ENCODE measurements at places on chromosomes 2 and 18.

DNA sequence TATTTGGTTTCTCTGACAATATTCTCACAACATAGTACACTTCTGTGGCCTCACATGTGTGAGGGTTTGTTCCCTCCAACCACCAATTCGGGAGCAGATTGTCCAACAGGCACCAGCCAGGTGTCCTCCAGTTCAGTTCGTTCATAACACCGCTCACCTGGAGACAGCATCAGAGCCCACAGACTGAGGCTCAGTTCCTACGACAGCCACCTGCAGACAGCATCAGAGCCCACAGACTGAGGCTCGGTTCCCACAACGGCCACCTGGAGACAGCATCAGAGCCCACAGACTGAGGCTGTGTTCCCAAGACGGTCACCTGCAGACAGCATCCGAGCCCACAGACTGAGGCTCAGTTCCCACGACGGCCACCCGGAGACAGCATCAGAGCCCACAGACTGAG lies 58.2 kb upstream of the SNTG2 start:
- no peak for DNase-seq

DNA sequence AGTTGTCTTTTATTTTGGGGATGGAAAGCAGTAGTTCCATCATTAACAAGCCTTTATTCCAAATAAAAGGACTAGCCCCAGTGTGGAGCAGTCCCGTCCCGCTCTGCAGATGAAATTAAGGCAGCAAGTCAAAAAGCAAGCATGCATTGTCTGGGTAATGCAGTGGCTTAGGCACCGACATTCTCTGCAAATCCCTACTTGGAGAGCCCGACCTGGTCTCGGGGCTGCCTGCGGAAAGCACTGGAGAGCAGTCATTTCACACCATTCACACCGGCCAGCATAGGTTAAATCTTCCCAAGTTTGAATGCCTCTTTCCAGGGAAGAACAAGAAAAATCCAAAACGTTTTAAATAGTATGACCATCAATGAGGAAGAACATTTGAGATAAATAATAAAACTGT lies 24.4 kb upstream of the RAB12 start:
- DNase-seq, result no peak

DNA sequence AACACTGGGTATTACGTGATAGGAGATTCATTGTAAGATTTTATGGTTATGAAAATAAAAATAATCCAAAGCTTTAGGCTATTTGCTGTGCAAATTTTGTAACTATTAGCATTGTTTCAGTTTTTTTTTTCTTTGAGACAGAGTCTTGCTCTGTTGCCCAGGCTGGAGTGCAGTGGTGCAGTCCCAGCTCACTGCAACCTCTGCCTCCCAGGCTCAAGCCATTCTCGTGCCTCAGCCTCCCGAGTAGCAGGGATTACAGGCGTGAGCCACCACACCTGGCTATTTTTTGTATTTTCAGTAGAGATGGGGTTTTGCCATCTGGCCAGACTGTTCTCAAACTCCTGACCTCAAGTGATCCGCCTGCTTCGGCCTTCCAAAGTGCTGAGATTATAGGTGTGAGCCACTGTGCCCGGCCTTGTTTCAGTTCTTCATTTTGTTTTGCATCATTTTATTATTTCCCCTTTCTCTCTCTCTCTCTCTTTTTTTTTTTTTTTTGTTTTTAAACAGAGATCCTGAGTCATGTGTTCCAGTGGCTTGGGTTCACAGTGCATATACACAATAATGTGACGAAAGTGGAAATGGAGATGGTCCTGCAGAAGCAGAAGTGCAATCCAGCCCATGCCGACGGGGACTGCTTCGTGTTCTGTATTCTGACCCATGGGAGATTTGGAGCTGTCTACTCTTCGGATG lies 25.8 kb downstream of the CASP10 start:
- DNase-seq, result no peak

GRCh38 chr2:211329421-211329820 lies 773.0 kb downstream of the CPS1 start:
- no peak for DNase-seq

DNA sequence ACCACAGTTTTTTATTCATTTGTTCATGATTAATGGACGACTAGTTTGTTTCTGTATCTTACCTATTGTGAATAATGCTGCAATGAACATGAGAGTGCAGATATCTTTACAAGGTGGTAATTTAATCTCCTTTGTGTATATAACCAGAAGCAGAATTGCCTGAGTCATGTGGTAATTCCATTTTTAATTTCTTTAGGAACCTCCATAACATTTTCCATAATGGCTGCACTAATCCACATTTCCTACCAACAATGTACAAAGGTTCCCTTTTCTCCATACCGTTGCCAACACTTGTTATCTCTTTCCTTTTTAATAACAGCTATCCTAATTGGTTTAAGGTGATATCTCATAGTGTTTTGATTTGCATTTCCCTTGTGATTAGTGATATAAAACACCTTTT lies 36.5 kb downstream of the NCOA1 start:
- DNase-seq, result no peak

- DNase-seq, result no peak
Measured at GRCh38 chr2:39701137-39701536, 35.4 kb downstream of the TMEM178A start.

GRCh38 chr18:9827793-9828505 lies 57.8 kb upstream of the TXNDC2 start:
- DNase-seq, result no peak

GRCh38 chr2:241036397-241036963 lies 38.1 kb downstream of the SNED1 start:
- DNase-seq, result no peak

DNA sequence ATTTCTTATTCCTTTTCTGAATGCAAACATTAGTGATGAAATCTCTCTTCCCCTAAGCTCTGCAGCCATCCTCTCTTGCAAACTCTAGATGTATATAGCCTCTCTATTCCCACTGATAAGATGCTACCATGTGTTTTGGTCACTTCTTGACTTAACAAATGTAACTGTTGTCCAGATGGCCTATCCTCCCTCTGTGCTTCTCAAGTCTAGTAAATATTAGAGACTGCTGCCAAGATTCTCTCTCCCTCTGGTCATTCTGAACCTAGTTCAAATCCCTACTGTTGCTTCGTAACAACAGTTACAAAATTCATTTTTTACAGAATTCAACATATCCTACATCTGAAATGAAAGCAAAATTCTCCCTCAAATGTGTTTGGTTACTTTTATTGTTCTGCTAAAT lies 156.6 kb downstream of the TXNL1 start:
- no peak for DNase-seq

DNA sequence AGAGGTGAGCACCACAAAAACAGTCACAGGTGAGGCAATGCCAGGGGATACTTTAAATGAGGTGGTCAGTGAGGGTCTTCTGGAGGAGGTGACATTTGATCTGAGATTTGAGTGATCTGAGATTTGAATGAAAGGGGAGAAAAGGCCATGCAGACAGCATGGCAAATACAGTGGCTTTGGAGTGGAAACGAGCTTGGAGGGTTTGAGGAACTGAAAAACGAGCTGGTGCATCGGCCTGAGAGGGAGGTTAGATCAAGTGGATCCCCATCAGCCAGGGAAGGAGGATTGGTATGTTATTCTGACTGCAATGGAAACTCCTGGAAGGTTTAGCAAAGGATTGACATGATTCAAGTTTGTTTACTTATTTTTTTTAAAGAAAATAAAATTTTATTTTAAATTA lies 245.1 kb downstream of the KCNS3 start:
- DNase-seq, result no peak

DNA sequence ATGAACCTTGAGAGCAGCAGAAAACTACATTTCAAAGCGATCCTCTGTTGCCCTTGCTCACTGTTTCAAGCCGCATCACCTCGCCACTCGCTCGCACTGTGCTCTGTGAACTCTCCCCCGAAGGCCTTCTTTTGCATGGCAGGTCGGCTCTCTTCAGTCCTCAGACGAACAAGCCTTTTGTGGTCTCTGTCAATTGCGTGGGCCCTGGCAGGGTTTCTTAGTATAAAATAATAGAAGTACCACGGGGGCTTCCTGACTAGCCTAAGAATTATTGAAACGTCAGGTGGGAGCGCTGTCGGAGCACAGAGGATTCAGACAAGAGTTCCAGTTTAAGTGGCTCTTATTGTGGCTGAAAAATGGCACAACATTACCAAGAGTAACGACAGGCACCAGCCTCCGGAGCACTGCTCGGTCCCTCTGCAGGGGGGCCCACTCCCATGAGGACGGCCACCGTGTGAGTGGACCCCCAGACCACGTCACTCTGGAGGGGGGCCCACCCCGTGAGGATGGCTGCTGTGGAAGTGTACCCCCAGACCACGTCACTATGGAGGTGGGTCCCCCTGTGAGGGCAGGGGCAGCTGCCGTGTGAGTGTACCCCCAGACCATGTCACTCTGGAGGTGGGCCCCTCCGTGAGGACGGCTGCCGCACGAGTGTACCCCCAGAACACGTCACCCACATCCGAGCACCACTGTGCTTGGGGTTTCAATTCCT lies 237.7 kb downstream of the HDAC4 start:
- peak; percentile 22 for DNase-seq

DNA sequence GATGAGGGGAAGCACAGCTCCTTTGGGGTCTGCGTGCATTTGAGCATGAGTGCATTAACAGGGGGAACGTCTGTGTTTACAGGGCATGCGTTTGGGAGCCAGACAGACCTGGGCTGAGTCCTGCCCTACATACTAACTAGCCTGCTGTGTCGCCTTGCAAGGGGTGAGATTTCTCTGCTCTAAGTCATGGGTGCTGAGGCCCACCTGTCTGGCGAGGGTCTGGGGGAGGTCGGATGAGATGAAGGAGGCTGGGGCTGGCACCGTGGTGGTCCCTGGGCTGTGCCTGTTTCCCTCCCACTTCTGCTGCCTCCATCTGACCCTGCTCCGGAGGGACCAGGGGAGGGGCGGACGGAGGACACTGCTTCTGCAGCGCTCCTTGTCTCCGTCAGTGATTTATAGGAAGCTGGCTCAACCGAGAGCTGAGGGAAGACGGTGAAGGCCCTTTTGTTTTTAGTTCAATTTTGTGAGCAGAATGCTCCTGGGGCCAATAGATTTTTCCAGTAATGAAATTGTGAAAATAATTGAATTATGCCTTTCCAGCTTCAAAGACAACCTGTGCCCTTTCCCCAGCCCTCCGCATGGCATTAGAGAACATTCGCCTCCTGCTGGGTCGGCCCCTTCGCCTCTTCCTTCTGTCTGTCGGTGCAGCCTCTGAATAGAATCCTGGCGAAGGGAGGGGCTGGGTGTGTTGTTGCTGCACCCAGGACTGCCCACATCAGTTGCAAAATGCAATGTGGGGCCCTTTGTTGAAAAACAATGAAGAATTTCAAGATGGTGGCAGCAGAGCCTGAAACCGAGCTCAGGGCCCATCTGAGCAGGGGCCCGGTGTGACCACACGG lies 49.7 kb downstream of the RRM2 start:
- DNase-seq, result no peak

- no peak for DNase-seq
Measured at GRCh38 chr18:13265911-13266217, 47.3 kb downstream of the LDLRAD4 start.

DNA sequence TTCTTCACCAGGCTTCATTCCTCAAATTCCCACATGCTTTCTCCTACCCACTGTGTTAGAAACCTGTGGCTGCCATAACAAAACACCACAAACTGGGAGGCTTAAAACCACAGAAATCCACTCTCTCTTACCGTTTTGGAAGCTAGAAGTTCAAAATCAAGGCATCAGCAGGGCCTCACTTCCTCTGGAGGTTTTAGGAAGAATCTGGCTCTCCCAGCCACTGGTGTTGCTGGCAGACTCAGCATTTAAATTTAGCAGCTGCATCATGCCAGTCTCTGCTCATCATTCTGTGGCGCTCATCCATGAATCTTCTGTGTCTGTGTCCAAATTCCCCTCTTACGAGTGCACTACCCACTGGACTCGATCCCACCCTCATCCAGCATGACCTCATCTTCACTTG lies 248.5 kb downstream of the ZNF516 start:
- no peak for DNase-seq

DNA sequence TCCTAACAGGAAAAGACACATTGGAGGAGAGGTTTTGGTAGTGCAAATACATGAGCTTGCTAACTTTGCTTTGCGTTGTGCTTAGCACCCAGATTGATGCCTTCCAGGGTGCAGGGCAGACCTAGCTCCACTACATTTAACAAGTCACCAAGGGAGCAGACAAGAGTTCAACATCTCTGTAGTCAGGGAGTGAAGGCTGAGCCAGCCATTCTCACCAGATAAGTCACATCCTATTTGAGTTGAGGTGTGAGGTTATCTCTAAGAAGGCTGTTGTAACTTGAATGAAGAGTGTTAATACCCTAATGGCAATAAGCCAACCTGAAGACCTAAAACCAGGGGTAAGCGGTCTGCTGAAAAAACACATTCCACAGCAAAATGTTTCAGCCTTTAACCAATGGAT lies 69.6 kb upstream of the DSEL start:
- no peak for DNase-seq

DNA sequence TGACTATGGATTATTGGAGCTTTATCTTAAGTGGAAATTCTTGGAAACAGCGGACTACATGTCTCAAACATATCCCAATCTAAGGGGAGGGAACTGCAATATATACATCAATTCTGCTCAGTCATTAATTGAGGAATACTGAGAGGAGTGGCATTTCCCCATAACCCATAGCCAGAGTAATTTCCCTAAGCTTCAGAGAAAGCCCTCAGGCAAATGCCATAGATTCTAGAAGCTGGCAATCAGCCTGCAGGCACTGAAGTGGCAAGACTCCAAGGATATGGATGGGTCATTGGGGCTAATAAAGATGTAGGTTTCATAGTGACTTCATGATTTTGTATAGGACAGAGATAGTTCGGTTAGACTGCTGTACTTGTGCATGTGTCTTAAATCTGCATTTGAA lies 1960.5 kb upstream of the PIK3C3 start:
- no peak for DNase-seq

- DNase-seq, result no peak
Measured at GRCh38 chr2:1651121-1652033, 92.9 kb downstream of the PXDN start.

DNA sequence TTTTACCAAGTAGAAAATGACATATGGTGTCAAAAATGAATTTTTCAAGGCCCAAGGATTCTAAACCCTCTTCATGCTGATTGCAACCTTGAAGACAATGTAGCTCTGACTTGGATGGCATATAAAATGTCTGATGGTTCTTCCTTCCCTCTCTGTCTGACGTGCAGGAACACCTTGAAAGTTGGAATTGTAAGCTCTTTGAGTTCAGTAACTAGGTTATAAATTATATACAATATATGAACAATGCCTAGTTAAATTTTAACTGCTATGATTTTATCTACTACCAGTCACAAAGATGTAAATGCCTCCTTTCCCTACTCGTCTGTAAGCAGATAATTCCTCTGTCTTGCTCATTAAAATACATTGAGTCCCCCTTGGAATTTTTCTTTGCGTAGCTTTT lies 89.5 kb upstream of the TMEM17 start:
- no peak for DNase-seq

- DNase-seq, result no peak
Measured at GRCh38 chr2:6876309-6876708, 1.3 kb upstream of the RSAD2 start.

GRCh38 chr18:9925369-9925768 lies 11.6 kb downstream of the VAPA start:
- no peak for DNase-seq

GRCh38 chr2:68643011-68643873 lies at the start of gene PROKR1:
Gene PROKR1 (plus strand): TSS chr2:68643579. CDS start chr2:68645822, 2,243 bp downstream.
- DNase-seq, result no peak

Data from dorsolateral prefrontal cortex (tissue), 122 donors.